C1 segment of cervical spinal cord (tissue), 14 donors: ENCODE measurements at places on chromosomes 3 and 15.

DNA sequence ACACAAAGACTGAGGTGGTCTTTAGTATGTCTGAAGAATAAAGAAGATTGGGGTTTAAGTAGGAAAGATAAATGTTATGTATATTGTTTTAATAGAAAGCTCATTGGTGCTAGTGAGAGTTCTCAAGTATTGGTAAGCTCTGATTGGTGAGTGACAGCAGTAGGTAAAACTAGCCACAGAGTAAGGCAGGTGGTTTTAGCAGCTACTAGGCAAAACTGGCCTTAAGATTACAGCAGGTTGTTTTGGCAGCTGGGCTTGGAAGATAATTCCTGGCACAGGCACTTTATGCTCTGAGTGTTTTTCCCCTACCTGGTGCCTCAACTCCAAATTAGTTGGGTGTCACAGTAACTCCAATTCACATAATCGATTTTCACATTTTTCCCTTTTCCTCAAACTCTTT is 66.3 kb downstream of the STAG1 start:
- DNase-seq, result no peak

GRCh38 chr3:171792531-171792930 is 17.8 kb downstream of the PLD1 start:
- DNase-seq, result no peak

DNA sequence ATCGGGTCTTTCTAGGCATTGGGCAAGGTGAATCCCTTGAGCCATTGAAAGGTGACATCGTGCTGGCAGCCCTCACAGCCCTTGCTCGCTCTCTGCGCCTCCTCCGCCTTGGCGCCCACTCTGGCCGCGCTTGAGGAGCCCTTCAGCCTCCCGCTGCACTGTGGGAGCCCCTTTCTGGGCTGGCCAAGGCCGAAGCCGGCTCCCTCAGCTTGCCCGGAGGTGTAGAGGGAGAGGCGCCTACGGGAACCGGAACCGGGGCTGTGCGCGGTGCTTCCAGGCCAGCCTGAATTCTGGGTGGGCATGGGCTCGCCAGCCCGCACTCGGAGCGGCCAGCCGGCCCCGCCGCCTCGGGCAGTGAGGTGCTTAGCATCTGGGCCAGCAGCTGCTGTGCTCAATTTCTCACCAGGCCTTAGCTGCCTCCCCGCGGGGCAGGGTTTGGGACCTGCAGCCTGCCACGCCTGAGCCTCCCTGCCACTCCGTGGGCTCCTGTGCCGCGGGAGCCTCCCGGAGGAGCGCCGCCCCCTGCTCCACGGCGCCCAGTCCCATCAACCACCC is 35.4 kb upstream of the INO80 start:
- no peak for DNase-seq

- DNase-seq, result no peak
Measured at GRCh38 chr3:32391643-32392535, at the start of gene CMTM7. CMTM7 (plus strand) TSS chr3:32391853; CDS start chr3:32391907, 54 bp downstream.

- no peak for DNase-seq
Measured at GRCh38 chr3:149384911-149385321, 7.5 kb upstream of the TM4SF1 start.

DNA sequence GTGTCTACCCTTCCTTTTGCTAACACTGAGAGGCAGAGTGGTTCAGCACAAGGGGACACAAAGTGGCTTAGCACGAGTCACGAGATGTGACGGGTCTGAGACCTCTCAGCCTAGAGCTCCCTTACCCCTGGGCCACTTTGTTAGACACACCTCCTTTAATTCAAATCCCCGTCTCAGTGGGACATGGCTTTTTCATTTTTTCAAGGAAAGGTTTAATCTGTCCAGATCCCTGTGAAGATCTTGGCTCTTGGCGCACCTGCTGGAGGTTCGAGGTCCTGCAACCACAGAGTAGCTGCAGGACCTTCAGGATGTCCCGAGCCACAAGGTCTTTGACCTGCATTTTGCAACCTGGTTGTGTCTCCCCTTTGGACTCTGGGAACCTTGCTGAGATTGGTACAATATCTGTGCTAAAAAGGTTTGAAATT is 52.0 kb downstream of the LPP start:
- DNase-seq, result no peak

GRCh38 chr3:97066531-97066930 is 252.1 kb downstream of the EPHA6 start:
- DNase-seq, result no peak

GRCh38 chr3:40047406-40047805 is 238.0 kb downstream of the MYRIP start:
- DNase-seq, result no peak

DNA sequence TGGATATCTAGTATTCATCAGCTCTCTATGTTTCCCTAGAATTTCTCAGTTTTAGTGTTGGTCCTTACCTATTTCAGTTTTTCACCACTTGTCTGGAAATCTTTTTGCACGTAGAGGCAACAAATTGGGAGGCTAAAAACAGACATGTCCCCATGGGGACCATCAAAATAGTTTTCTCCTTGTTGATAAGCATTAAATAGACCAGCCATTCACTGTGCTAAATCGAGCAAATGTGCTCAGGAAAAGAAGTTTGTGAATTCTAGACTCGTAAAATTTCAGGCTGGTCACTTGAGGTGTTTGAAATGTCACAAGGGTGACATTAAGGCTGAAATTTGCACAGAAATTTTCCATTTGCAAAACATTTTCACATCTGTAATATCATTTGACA is 102.6 kb downstream of the SPATA16 start:
- no peak for DNase-seq

- DNase-seq, result no peak
Measured at GRCh38 chr3:27594096-27594690, 110.0 kb upstream of the SLC4A7 start.

GRCh38 chr3:187717572-187717971 is 15.2 kb upstream of the RTP2 start:
- DNase-seq, result no peak

- DNase-seq, result no peak
Measured at GRCh38 chr3:36698314-36698713, 66.0 kb downstream of the DCLK3 start.

- DNase-seq, result no peak
Measured at GRCh38 chr3:174869448-174869847, 10.3 kb downstream of the NAALADL2 start.

DNA sequence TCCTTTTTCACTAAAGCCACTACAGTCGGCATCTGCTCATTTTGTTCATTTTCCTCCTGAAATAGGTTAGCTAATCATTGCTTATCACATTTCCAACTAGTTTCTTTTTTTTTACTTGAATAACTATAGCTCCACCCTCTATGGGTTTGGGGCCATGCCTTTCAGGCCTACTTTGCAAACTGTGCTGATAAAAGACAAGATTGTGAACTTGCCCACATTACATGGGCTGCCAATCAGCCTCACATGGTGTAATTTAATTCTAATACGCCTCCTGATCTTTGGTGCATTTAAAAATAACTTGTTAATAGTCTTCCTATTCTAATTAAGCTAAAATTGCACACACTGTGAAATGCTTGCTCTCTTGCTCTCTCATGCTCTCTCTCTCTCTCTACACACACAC is 90.5 kb downstream of the TGFBR2 start:
- DNase-seq, result no peak
